ENCODE measurements at places on chromosomes 7 and 10. TPM values are rescaled to one million over a fixed set of nuclear protein-coding genes. Genes with fewer than 3 reads are reported as not detected.

The NOS3 gene
- 4.4 TPM for total RNA-seq

The MNX1 gene
- total RNA-seq = 0.39 TPM

The CTAGE4 gene
- 9.8 TPM for total RNA-seq

DNA sequence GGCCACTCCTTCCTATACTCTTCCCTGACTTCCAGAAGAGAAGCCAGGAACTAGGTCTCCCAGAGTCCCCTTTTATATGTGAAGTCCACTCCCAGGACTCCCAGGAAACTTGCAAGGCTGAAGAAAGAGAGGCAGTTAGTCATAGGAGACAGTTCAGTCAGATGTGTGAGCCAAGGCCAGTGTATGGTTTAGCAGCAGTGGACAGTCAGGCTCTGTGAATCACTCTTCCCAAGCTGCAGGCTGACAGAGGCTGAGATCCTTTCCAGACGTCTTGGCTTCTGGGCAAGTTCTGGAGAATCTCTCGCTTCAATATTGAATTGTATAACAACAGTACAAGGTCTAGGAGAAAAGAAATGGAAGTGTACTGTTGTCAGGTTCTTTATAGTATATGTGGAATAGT is 26.9 kb downstream of the BLVRA start:
- H3K4me3 ChIP-seq = no peak overlapping the region
- no peak overlapping the region for H3K27ac ChIP-seq
- H3K27me3 ChIP-seq = no peaks in the 10 kb centered on the region
- no peaks in the 10 kb centered on the region for H3K36me3 ChIP-seq
- no peak for DNase-seq

- H3K27me3 ChIP-seq = peaks cover 4% of the 10 kb centered on the region
- no peak overlapping the region for H3K27ac ChIP-seq
- DNase-seq = no peak
- H3K36me3 ChIP-seq = no peaks in the 10 kb centered on the region
- H3K4me1 ChIP-seq = peaks cover 3% of the 10 kb centered on the region
These were observed 25.5 kb downstream of the FZD1 start for GRCh38 chr7:91289633-91290254.

- H3K4me1 ChIP-seq = 0 out of 2 replicates have a peak, but pooled peaks cover 3% of the 10 kb centered on the region
- H3K4me3 ChIP-seq = no peak overlapping the region
- no peak for DNase-seq
- H3K36me3 ChIP-seq = no peaks in the 10 kb centered on the region
- H3K27ac ChIP-seq = no peak overlapping the region
- no peaks in the 10 kb centered on the region for H3K27me3 ChIP-seq
These were observed 85.4 kb upstream of the RSU1 start for GRCh38 chr10:16902606-16903005.

DNA sequence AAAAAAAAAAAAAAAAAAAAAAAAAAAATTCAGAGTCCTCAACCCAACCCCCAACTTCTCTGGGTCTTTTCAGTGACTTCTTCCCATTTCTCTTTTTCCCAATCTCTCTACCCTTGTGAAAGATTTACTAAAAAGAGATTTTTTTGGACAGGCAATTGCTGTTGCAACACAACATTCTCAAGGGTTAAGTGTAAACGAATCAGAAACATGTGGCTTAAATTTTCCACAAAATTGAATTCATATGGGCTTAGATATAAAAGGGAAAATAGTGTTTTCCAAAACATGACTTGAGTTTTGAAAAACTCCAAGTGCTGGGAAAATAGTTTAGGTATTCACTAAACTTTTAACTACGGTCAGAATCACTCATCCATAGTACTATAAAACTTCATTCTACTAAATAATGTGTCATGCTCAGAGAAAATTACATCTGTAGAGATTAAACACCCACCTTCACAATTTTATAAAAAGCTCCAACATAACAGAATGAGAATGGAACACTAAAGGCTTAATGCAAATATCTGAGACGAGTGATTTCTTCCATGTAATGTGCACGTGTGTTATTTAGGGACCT is 643.1 kb downstream of the PARD3 start:
- H3K4me3 ChIP-seq = no peak overlapping the region
- no peak overlapping the region for H3K27ac ChIP-seq
- no peaks in the 10 kb centered on the region for H3K27me3 ChIP-seq
- no peaks in the 10 kb centered on the region for H3K36me3 ChIP-seq
- peaks cover 7% of the 10 kb centered on the region for H3K4me1 ChIP-seq

DNA sequence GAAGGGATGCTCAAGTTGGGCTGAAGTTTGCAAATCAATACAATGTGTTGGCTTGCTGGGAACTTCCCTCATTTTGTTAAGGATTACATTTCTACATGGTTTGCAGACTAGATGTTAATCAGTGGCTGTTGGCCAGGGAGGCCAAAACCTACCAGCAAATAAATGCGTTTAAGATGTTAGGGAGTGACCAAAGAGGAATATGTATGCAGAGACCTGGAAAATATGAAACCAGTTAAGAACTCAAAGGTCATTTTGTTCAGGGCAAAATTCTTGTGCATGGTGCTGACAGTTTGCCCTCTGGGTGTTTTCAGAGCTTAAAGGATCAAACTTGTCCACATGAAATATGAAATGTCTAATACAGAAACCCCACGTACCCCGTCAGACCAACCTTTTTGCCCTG is 30.3 kb downstream of the GATA3 start:
- H3K36me3 ChIP-seq = no peaks in the 10 kb centered on the region
- H3K27ac ChIP-seq = no peak overlapping the region
- H3K4me1 ChIP-seq = no peaks in the 10 kb centered on the region
- no peak for DNase-seq

Measured in H1 (cell line).